ENCODE measurements at places on chromosomes 4 and X. TPM values are rescaled to one million over a fixed set of nuclear protein-coding genes. Genes with fewer than 3 reads are reported as not detected.

GJB1 gene
- 0.23 TPM for total RNA-seq

SLC9A7 gene
- 2.3 TPM for total RNA-seq

PNMA6F gene
- total RNA-seq, result not detected

PABPC5 gene
- total RNA-seq, result not detected

- no peaks in the 10 kb centered on the region for H3K4me1 ChIP-seq
- no peak overlapping the region for H3K27ac ChIP-seq
- DNase-seq, result no peak
- H3K27me3 ChIP-seq, result no peaks in the 10 kb centered on the region
- no peaks in the 10 kb centered on the region for H3K36me3 ChIP-seq
Observed at GRCh38 chr4:93346840-93347239, 481.7 kb upstream of the ATOH1 start.

- no peak for DNase-seq
- H3K27ac ChIP-seq, result no peak overlapping the region
- peaks cover 8% of the 10 kb centered on the region for H3K4me1 ChIP-seq
- no peak overlapping the region for H3K4me3 ChIP-seq
- H3K27me3 ChIP-seq, result no peaks in the 10 kb centered on the region
- H3K36me3 ChIP-seq, result no peaks in the 10 kb centered on the region
Observed at GRCh38 chrX:55484948-55485347, 4.7 kb downstream of the USP51 start.

DNA sequence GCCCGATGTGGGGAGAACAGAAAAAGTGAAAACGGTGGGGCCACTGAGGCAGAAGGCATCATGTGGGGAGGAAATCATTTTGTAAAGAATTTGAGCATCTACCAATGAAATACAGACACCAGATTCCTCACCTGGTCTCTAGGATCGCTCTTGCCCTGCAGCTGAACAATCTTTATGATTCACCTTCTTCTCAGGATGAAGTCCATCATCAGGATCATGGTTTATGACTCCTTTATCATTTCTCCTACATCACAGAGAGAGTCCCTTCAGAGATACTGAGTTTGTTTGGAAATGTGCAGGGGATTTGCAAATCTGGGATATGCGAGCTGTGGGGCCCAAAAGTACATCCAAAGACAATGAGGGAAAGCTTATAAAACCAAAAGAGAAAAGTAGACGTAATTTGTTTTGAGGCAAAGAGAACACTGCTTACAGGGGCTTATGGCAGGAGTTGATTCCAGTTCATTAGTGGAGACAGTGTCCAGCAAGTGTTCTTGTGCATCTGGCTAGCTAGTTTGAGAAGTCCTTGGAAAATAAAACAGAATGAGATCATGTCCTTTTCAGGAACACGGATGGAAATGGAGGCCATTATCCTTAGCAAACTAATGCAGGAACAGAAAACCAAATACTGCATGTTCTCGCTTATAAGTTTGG lies 15.3 kb upstream of the ANXA5 start:
- no peaks in the 10 kb centered on the region for H3K36me3 ChIP-seq
- H3K4me3 ChIP-seq, result no peak overlapping the region
- no peak overlapping the region for H3K27ac ChIP-seq
- no peak for DNase-seq
- peaks cover 2% of the 10 kb centered on the region for H3K27me3 ChIP-seq
- H3K4me1 ChIP-seq, result no peaks in the 10 kb centered on the region

- no peaks in the 10 kb centered on the region for H3K27me3 ChIP-seq
- no peaks in the 10 kb centered on the region for H3K4me1 ChIP-seq
- H3K4me3 ChIP-seq, result no peak overlapping the region
- no peaks in the 10 kb centered on the region for H3K36me3 ChIP-seq
- no peak for DNase-seq
Observed at GRCh38 chrX:123322536-123322935, 138.5 kb downstream of the GRIA3 start.

DNA sequence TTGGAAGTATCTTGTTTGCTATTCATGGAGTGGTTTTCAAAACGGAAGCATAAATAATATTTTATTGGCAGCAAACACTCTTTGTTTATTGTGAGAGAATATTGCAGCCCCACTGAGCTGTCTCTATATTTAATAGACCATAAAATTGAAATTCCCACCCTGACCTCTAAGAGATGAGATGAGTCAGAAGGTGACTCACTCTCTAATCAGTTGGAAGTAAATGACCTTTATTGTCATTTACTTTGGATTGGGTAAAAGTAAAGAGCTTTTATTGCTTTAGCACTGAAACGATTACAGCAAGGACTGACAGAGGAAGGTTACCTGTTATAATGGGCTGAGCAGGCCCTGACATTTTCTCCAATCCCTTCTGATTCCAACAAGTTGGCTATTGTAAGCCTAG lies 55.0 kb downstream of the SYTL5 start:
- no peaks in the 10 kb centered on the region for H3K36me3 ChIP-seq
- H3K4me1 ChIP-seq, result no peaks in the 10 kb centered on the region
- H3K27ac ChIP-seq, result no peak overlapping the region
- no peaks in the 10 kb centered on the region for H3K27me3 ChIP-seq
- DNase-seq, result no peak

DNA sequence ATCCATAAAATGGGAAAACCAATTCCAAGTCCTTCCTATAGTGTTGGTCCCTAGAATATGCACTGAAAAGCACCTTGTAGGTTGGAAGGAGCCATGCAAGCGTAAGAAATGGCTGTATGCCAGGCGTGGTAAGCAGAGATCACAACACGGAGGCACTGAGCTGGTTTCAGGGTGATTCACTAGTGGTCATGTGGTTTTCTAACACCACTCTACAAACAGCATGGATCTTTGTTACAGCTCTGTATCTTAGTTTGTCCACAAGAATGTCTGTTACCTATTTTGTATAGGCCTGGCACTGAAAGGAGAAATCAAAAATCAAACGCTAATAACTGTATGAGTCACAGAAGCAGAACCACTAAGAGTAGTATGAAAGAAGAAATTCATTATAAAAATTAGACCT lies 71.9 kb downstream of the MAGEB17 start:
- H3K27me3 ChIP-seq, result peaks cover 4% of the 10 kb centered on the region
- H3K4me1 ChIP-seq, result no peaks in the 10 kb centered on the region
- no peaks in the 10 kb centered on the region for H3K36me3 ChIP-seq
- H3K4me3 ChIP-seq, result no peak overlapping the region
- H3K27ac ChIP-seq, result no peak overlapping the region

- peak overlapping the region; percentile 83 for H3K4me3 ChIP-seq
- no peak for DNase-seq
- H3K27ac ChIP-seq, result peak overlapping the region; percentile 60
- no peaks in the 10 kb centered on the region for H3K27me3 ChIP-seq
- H3K4me1 ChIP-seq, result peaks cover 9% of the 10 kb centered on the region
Observed at GRCh38 chrX:96683997-96684338, 674 bp upstream of the DIAPH2 start.

GRCh38 chrX:44802613-44803012 lies 41.2 kb upstream of the DUSP21 start:
- H3K27me3 ChIP-seq, result no peaks in the 10 kb centered on the region
- H3K4me3 ChIP-seq, result no peak overlapping the region
- DNase-seq, result no peak

DNA sequence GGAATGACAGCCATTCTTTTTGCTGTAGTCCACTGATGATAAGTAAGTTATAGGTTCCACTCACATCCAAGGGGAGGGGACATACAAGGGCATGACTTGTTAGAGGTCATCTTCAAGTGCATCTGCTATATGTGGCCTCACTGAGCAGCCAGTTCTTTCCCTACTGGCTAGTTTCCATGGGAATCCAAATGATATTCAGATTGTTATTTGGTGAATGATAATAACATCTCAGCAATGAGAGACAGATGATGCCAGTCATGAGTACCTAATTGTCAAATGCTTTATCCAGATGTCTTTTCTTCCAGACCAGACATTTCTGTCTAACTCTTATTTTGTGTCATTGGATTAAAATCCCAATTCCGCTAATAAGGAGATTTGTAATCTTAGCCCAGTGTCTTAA lies 460.4 kb upstream of the BOD1L1 start:
- no peak for DNase-seq
- no peak overlapping the region for H3K27ac ChIP-seq
- H3K4me3 ChIP-seq, result no peak overlapping the region
- H3K36me3 ChIP-seq, result no peaks in the 10 kb centered on the region

DNA sequence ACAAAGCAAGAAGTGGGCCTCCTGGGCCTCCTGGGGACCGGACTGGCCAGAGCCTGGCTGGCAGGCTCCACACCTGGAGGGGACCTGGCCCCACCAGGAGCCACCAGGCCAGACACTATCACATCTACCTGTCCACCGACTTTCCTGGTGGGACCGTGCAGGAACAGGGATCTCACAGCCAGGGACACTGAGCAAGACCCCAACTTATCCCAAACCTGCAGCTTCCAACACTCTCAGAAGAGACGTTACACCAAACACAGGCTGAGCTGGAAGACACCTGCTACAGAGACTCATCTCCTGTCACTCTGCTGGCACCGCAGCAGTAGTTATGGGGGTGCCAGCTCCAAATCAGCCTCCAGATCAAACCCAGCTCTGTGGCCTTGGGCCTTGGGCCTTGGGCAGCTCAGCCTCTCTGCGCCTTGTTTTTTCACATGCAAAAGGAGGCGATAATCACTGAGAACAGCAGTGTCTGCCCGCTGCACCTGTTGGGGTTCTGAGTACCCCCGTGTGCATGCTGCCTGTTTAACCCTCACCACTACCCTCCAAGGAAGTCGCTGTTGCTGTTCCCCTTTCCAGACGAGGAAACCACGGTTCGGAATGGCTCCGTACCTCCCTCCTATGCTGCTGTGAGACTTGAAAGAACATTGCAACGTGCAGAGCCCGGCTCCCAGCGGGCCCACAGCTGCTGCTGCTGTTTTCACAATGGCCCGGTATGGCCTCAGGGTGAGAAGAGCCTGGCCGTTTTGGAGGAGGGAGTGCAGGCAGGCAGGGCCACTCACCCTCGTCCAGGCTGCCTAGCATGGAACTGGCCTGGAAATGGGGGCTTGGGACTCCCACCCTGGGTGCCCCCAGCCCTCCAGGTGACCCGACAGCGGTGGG lies 69.6 kb downstream of the ADRA2C start:
- no peak overlapping the region for H3K27ac ChIP-seq
- no peaks in the 10 kb centered on the region for H3K36me3 ChIP-seq
- no peak for DNase-seq
- no peak overlapping the region for H3K4me3 ChIP-seq

GRCh38 chr4:145719752-145720624 lies 40.0 kb downstream of the C4orf51 start:
- H3K4me3 ChIP-seq, result no peak overlapping the region
- DNase-seq, result no peak
- H3K36me3 ChIP-seq, result no peaks in the 10 kb centered on the region

DNA sequence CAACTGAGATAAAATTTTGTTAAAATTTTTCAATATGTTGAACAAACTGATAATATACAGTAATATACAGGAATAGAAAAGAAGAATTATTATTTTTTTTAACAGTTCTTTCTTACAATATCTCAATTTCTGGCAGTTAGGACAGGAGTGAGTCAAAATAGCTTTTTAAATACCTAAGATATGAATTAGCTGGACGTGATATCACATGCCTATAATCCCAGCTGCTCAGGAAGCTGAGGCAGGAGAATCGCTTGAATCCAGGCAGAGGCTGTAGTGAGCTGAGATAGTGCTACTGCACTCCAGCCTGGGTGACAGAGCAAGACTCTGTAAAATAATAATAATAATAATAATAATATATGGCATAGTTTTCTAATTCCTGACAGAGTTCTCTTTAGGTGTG lies 1039.3 kb downstream of the STPG2 start:
- H3K36me3 ChIP-seq, result no peaks in the 10 kb centered on the region
- H3K4me1 ChIP-seq, result no peaks in the 10 kb centered on the region
- H3K27me3 ChIP-seq, result no peaks in the 10 kb centered on the region
- no peak overlapping the region for H3K27ac ChIP-seq

GRCh38 chr4:75916091-75916661 lies 13.9 kb upstream of the PPEF2 start:
- no peak for DNase-seq
- no peak overlapping the region for H3K4me3 ChIP-seq
- no peaks in the 10 kb centered on the region for H3K27me3 ChIP-seq
- H3K27ac ChIP-seq, result no peak overlapping the region
- peaks cover 57% of the 10 kb centered on the region for H3K36me3 ChIP-seq
- no peaks in the 10 kb centered on the region for H3K4me1 ChIP-seq

- H3K27ac ChIP-seq, result no peak overlapping the region
- H3K4me1 ChIP-seq, result no peaks in the 10 kb centered on the region
- no peak for DNase-seq
- no peaks in the 10 kb centered on the region for H3K27me3 ChIP-seq
- no peaks in the 10 kb centered on the region for H3K36me3 ChIP-seq
- no peak overlapping the region for H3K4me3 ChIP-seq
Observed at GRCh38 chrX:34300871-34301270, 168.8 kb upstream of the FAM47A start.

DNA sequence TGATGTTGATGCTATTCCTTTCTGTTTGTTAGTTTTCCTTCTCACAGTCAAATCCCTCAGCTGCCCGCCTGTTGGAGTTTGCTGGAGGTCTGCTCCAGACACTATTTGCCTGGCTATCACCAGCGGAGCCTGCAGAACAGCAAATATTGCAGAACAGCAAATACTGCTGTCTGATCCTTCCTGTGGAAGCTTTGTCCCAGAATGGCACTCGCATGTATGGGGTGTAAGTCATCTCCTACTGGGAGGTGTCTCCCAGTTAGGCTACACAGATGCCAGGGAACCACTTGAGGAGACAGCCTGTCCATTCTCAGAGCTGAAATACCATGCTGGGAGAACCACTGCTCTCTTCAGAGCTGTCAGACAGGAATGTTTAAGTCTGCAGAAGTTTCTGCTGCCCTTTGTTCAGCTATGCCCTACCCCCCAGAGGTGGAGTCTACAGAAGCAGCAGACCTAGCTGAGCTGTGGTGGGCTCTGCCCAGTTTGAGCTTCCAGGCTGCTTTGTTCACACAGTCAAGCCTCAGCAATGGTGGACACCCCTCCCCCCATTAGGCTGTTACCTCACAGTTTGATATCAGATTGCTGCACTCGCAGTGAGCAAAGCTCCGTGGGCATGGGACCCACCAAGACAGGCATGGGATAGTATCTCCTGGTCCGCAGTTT lies 74.9 kb downstream of the SPIN3 start:
- H3K4me1 ChIP-seq, result no peaks in the 10 kb centered on the region
- no peak overlapping the region for H3K27ac ChIP-seq
- no peaks in the 10 kb centered on the region for H3K27me3 ChIP-seq
- no peak for DNase-seq
- H3K36me3 ChIP-seq, result no peaks in the 10 kb centered on the region
- no peak overlapping the region for H3K4me3 ChIP-seq

- H3K27ac ChIP-seq, result no peak overlapping the region
- no peak overlapping the region for H3K4me3 ChIP-seq
Observed at GRCh38 chr4:157282019-157282418, 61.5 kb downstream of the GRIA2 start.

DNA sequence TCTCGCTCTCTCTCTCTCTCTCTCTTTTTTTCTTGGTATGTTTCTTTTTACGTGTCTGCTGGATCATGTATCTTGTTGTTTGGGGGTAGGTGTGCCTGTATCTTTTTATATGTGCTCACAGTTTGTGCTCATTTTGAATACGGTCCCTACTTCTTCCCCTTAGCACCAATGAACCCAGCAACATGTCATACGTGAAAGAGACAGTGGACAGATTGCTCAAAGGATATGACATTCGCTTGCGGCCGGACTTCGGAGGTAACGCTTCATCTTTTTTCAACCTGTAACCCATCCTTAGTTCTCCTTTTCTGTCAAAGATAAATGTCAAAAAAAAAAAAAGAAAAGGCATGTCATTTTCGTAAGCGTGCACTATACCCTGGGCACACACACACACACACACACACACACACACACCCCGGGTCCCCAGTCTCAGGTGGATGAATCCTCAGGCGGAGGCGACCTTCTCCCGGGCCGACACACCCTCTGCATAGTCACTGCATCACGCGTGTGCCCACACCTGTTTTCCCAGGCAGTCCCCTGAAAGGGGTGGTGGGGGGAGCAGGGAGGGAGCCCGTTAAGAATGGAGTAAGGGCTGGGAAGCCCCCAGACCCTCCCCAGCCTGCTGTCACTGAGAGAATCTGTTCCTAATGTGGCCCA lies 511 bp downstream of the GABRB1 start:
- peak; percentile 4 for DNase-seq
- H3K4me3 ChIP-seq, result peak overlapping the region; percentile 23
- H3K36me3 ChIP-seq, result no peaks in the 10 kb centered on the region
- peaks cover 14% of the 10 kb centered on the region for H3K27me3 ChIP-seq
- H3K27ac ChIP-seq, result no peak overlapping the region

Data from T-cell (primary cell).